Stimulated activated CD4-positive, alpha-beta T cell treated with anti-CD3 and anti-CD28 coated beads, Interleukin-1b, Interleukin-23, amount 100 ng/mL, for 1 hour (primary cell): ENCODE measurements at places on chromosomes 7 and 10.

- no peak for DNase-seq
Observed at GRCh38 chr7:149763563-149764240, 9.7 kb downstream of the ZNF467 start.

DNA sequence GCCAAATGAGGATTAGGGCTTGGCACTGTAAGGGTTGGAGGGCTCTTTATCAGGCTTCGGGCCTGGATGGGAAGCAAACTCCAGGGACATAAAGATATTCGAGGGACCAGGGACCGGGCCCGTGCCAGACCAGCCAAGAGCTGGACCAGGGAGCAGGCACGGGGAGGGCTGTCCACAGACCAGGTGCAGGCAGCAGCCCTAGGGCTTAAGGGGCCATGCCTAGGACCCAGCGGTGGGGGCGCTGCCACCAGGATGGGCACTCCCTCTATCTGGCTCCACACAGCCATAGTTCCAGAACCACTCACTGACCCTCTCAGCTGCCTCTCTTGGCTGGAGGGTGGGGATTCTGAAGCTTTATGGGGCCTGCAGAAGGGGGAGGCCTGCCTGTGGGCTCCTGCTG is 32.9 kb downstream of the FAM241B start:
- DNase-seq, result no peak

GRCh38 chr7:44124822-44125202 is 1.5 kb upstream of the POLD2 start:
- no peak for DNase-seq

DNA sequence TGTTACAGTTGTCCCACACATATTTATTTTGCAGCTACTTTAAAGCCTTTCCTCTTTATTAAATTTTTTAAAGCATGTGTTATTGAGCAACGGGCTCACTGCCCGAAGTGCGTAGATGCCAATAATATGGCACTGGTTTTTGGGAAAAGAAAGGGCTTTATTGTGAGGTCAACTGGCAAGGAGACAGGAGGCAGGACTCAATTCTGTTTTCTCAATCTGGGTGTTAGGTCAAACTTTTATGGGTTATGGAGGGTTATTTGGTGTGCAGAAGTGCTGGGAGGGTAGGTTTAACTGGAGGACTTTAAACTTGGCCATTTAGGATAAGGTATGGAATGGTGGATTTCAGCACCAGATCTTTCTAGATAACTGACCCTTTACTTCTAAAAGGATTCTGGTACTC is 183.6 kb downstream of the LRRC4 start:
- no peak for DNase-seq

DNA sequence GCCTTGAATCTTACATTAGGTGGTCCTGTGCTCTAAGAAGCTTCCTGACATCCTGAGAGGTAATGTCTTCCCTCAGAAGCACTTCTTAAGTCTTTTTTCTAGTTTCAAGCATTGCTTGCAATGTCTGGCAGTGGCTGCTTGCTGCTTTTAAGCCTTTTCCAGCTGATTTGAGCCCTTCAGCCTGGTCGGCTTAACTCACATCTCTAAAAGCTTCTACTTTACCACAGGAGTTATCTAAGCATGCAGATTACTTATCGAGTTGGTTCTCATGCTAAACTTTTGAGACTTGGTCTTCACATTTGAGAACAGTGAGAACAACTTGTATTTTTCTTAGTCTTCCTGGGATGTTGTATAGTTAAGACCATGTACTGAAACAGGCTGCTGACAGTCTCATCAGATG is 3.9 kb downstream of the LRMDA start:
- DNase-seq, result no peak

GRCh38 chr7:28037220-28038010 is 143.2 kb downstream of the JAZF1 start:
- DNase-seq, result no peak
